ENCODE measurements at places on chromosomes 4 and X.

- no peak for DNase-seq
These were observed 36.3 kb downstream of the RPS6KA3 start for GRCh38 chrX:20230406-20230805.

GRCh38 chr4:657338-657833 is 16.7 kb downstream of the ATP5ME start:
- DNase-seq, result no peak

DNA sequence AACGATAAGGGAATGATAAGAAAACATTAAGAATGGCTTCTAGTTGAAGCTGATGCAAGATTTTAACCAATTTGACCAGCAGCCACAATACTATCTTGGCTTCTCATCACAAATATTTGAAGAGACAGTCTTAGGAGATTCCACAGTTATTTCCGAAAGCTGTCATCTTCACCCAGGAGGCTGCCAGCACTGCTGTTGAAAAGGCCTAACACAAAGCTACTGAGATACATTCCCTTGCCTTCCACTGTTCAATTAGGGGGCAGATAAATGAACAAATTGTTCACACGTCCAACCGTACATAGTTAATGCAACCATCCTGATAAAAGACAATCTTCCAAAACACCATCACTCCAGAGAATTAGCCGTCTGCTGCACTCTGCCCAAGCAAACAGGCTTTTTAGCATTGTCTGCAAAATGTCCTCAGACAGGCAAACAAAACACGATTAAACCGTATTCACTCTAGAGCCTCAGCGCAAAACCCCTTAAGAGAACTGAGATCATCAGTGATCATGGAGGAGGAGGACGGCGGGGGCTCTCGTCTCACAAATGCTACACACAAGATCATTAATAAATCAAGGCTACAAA is 189.8 kb upstream of the PSAPL1 start:
- no peak for DNase-seq

DNA sequence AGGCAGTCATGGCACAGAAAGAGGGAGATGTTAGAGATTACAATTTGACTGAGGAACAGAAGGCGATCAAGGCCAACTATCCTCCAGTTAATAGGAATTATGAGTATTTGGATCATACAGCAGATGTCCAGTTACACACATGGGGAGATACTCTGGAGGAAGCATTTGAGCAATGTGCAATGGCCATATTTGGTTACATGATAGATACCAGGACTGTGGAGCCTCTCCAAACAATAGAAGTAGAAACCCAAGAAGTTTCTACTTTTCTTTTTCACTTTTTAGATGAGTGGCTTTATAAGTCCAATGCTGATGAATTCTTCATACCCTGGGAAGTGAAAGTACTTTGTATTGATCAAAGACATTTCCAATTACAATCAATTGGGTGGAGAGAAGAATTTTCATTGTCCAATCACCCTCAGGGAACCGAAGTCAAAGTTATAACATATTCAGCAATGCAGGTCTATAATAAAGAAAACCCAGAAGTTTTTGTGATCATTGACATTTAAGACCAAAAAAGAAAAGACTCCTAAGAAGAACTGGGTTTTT is 139.1 kb downstream of the MAB21L2 start:
- DNase-seq, result no peak

GRCh38 chr4:176320976-176321361 is 1.2 kb downstream of the SPCS3 start:
- DNase-seq, result no peak

GRCh38 chr4:89586318-89586717 is 250.6 kb downstream of the SNCA start:
- DNase-seq, result no peak

DNA sequence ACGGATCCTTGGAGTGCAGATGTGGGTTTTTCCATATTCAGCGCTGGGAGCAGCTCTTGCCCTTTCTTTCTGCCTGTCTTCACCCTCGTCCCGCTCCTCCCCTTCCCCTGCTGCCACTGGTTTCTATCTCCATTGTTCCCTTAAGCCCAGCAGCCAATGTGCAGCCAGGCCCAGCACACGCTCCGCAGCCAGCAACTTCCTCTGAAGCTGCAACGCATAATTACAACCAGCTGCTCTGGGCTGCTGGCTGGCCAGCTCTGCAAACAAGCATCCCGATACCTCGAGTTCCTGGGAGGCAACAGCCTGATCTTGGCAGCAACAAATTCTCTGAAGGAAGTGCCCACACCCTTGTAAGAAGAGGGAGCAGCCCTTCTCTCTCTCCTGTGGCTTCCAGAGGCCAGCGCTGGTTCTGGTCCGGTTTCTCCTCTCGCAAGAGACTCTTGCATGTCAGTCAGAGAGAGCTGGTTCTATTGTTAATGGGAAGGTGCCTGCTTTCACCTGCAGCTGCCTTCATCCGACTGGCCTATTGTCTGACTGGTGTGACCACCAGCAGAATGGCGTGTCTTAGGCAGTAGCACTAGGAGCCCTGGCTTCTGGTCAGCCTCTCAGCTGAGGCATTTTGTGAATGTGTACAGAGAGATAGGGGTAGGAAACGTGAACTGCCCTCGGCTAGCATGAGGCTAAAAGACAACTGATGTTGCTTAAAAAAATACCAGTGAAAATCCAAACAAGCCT is 83.8 kb upstream of the MAML3 start:
- peak; percentile 74 for DNase-seq

- DNase-seq, result no peak
These were observed 15.8 kb upstream of the SFRP2 start for GRCh38 chr4:153804722-153805121.

GRCh38 chr4:17189401-17189720 is 290.9 kb upstream of the LDB2 start:
- no peak for DNase-seq

DNA sequence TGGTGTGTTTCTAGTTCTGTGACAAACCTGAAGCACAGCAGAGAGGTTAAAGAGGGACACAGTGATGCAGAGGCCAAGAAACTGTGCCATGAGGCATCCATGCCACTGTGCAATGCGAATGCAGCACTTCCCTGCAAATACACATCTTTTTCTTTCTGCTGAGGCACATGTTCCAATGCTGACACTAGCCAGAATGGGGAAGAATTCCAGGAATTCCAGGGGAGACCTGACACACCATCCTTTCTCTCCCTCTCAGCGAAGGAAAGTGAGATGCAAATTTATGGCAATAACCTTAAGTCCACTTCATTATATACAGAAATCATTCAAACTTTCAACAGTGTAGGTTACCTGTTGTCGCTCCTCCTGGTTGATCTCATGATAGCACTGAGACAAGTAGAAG is 204.8 kb downstream of the LDB2 start:
- no peak for DNase-seq

DNA sequence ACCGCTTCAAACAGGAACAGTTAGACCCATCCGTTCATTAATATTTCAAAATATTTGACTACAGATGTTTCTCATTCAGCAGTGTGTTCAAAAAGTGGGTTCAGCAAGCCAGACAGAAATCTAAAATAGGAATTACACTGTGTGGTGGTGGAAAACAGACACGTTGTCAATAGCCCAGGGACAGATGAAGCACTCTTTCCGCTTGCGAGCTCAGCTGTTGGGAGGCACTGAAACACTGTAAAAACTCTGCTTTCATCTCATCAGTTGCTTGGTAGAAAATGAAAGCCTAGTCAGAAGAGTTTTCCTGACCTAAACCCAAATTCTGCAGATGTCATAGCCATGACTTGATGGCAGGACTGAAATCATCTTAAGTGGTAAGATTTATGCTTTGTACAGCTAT is 38.5 kb downstream of the LRP2BP start:
- DNase-seq, result no peak

DNA sequence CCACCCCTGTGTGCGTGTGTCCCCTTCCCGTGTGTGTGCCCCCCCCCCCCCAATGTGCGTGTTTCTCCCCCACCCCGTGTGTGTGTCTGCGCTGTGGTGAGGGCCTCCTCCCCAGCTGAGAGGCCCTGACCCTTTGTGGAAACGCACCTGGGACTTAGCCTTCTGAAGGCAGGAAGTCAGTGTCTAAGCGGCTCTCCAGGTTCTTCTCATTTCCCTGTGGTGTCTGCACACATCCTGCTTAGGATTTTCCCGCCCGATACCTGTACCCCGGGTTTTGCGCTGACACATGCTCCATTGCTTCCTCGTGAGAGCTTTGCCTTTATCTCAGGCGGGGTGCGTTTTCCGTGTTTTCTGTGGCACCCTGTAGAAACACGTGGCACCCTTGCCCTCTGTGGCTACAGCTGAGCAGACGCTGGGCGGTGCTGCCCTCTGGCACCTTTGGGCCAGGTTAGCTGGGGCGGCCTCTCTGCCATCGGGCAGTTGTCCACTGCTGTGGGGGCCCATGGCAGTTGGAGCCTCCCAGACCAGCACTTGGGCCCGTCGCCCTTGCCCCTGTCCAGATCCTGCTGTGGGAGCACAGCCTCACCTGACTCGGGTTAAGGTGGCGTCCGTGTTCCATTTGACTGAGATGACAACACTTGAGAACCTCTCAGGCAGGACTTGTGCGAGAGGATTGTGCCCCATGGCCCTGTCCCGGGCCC is 26.3 kb downstream of the MAEA start:
- no peak for DNase-seq

DNA sequence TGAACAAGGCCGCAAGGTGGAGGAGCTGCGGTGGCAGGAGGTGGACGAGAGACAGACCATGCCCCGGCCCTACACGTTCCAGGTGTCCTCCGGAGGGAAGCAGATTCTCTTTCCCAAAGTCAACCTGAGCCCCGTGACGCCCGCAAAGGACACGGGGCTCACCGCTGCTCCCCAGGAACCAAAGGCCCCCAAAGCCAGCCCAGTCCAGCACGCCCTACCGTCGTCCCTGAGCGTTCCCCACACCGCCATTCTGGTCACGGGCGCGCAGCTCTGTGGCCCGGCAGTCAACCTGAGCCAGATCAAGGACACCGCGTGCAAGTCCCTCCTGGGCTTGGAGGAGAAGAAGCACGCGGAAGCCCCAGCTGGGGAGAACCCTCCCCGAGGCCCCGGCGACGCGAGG is 72.2 kb downstream of the AASDH start:
- no peak for DNase-seq

GRCh38 chr4:86898562-86898961 is 6.3 kb upstream of the C4orf36 start:
- DNase-seq, result no peak

DNA sequence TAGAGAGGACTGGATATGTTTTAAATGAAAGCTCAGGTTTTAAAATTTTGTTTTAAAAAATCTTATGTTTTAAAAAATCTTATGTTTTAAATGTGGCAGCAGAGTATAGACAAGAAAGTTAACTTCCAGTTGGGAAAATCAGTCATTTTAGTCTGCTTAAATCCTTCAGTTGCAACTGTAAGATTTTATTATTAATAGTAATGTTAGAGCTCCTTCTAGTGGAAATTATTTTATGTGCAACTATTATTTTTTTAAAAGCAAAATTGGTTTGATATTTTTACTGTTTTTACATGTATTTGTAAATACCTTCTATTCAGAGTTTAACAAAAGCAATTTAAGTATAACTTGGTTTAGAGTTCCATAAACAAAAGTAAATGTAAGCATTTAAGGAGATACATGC is 8.5 kb upstream of the NUDT6 start:
- DNase-seq, result no peak

DNA sequence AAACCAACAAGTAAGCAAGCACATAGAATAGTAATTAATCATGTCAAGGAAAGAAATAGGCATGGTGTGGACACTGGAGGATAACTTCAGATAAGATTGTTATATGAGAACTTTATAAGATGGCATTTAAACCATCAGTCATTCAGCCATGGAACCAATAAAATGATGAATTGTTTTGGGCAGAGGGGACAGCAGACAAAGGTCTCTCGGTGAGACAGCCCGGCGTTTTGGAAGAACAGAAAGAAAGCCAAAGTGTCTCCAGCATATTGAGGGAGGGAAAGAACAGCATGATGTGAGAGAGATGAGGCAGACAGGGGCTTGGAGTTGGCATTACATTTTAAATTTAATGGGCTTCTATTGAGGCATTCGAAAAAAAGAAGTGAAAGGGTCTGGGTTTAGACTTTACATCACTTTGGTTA is 883 bp upstream of the PPM1K start:
- DNase-seq, result no peak

DNA sequence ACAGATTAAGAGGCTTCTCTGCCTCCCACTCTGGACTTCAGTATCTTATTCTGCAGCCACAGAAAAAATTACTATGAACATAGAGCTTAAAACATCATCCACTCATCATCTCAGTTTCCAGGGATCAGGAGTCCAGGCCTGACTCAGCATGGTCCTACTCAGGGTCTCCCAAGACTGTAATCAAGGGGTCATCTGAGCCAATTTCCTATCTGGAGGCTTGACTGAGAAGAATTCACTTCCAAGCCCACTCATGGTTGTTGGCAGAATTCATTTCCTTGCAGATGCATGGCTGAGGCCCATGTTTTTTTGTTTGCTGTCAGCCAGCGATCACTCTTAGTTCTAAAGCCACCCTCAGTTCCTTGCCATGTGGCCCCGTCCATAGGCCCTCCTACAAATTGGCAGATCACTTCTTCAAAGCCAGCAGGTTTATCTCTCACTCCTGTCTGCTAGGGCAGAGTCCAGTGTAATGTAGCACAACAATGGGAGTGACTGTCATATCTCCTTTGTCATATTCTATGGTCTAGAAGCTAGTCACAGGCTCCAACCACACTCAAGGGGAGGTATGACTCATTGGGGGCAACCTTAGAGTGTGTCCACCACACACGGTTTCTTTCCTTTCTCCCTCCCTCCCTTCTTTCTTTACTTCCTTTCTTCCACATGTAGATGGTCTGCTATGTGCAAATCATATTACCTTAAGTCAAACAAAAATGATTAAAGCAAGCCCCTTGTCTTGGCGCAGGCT is 251.6 kb downstream of the QDPR start:
- no peak for DNase-seq

GRCh38 chrX:139932073-139932900 is 566 bp downstream of the ATP11C start:
- DNase-seq, result no peak

DNA sequence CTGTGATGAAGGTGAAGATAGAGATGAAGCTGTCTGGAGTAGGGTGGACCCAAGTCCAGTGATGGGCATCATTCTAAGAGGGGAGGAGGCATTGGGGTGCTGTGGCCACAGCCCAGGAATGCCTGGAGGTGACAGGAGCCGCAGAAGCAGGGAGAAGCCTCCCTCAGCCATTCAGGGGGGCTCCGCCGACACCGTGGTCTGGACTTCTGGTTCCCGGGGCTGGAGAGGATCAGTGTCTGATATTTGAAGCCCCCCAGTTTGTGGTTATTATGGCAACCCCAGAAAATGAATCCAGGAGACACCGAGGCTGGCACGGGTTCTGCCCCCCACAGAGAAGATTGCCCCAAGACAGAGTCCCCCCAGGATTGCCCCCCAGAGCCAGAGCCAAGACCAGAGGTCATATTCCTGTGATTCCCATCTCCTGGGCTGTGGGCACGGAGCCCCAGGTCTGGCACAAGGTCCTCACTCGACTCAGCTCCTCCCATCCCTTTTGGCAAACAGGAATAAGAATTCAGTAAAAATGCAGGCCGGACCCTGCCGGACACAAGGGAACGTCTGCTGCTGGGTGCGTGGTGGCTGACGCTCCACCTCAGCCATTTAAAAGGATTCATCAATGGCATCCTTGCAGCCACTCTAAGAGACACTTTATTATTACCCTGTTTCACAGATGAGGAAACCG is 116.6 kb downstream of the CPZ start:
- no peak for DNase-seq

- no peak for DNase-seq
These were observed 56.4 kb downstream of the RAB28 start for GRCh38 chr4:13427599-13428325.

- DNase-seq, result no peak
These were observed 61.3 kb downstream of the LUZP4 start for GRCh38 chrX:115350711-115351381.
